SHP77 (cell line): ENCODE measurements at places on chromosomes 6 and 20.

DNA sequence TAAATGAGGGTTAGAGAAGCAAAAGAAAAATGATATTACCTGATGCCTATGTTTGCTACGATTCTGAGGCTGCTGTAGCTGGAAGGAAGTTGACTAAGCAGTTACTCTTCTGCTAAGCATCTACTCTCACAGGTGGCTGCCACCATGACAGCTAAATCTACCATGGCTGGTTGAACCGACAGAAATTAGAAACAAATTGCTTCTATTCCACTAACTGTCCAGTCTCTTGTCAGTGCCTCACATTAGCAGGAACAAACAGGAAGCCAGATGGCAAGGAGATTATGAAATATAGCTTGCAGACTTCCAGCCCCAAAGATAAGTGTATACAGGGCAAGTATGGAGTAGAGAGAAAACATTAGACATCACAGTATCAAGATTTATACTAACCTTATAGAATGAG, 59.4 kb upstream of the TMEM200A start:
- no peak for DNase-seq

GRCh38 chr20:58649288-58650180, 1.5 kb upstream of the STX16 start:
- no peak for DNase-seq

DNA sequence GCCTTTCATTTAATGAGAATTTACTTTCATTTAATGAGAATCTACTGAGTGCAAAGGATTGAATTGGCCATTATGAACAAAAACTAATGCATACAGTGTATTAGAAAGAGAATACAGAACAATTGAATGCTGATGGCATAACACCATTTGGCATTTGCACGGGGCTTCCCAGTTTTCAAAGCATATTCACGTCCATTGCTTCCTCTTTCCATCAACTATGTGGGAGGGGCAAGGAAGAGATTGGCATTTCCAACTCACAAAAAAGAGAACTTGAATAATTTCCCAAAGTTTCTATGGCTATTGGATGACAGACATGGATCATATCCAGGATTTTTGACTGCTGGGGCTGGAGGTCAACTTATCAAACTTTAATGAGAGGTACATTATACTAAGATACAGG, 23.2 kb upstream of the ARG1 start:
- DNase-seq = no peak

GRCh38 chr6:106469882-106470281, 109.4 kb downstream of the CRYBG1 start:
- DNase-seq = no peak

DNA sequence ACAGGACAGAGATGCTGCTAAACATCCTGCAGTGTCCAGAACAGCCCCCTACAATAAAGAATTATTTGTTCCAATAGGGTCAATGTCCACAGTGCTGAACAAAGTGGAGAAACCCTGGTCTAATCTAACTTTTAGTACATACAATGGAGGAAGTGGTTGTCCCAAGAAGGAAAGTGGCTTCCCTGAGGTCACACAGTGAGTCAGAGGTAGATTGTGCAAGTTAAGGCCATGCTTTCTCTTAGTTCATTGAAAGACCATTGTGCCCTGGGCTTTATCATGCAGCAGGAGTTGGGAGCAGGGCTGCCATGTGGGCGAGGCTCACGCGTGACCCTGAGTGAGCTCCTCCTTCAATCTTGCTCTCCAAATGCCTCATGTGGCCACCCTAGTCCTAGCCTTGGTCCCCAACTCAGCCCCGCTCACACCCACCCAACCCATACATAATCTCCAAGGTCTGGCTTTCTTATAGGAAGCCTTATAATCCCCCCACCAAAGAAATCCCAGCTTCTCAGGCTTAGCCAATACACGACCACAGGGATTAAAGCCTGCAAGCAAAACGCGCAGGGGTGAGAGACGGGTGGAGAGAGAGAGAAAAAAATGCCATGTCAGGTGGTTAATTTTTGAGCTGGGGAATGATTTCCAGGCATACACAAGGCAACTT, 19.9 kb downstream of the SLC13A3 start:
- no peak for DNase-seq

DNA sequence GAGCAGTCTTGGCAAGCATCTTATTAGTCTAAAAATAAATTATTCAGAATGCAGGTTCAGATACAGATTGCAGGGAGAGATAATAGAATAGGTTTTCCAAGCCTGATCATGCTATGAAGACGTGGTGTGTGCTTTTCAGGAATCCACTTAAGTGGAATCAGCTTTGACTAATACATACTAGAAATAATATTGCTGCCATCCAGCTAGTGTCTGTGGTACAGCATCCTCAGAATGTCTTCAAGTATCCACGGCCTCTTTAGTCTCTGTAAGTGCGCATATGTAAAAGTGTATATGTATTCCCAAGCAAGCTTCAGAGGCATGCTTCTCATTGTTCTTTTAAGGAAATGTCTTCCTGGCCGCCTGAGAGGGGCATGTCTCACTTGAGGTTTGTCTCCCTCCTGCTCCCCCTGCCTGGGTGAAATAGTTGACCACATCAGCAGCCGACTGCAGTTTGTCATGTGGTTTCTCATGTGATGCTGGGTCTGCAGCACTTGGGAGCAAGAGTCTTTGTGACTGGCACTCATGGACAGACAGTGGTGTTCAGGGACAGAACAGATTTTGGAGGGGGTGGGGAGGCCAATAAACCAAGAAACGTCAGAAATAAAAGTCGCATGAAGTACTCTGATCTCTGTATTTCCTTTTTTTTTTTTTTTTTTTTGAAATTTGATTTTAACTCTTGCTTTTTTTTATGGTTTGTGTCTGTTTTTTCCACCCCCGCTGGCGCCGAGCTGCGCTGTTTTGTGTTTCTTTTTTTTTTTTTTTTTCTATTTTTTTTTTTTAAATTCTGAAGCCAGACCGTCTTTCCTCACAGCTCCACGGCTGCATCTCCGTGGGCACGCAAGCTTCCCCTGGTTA, 150.8 kb downstream of the PRL start:
- DNase-seq = peak; percentile 7

GRCh38 chr6:146795479-146796133, 196.8 kb downstream of the ADGB start:
- DNase-seq = no peak

GRCh38 chr6:138722425-138723371, 50.9 kb upstream of the CCDC28A start:
- no peak for DNase-seq

GRCh38 chr6:19452495-19452894, 384.7 kb upstream of the ID4 start:
- no peak for DNase-seq

DNA sequence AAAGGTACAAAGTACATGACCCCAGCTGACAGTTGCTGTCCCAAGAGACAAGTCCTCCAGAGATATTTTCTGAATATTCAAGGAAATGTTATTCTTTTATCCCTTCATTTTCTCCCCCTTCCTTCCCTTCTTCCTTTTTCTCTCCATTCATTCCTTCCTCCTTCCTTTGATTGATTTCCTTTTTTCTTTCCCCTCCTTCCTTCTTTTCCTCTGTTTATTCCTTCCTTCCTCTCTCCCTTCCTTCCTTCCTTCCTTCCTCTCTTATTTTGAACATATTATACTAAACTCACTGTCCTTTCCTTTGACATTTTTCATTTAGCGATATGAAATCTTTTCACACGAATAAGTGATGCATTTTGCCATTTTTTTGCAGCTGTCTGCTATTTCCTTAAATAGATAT, 73.2 kb upstream of the HDDC2 start:
- DNase-seq = no peak

DNA sequence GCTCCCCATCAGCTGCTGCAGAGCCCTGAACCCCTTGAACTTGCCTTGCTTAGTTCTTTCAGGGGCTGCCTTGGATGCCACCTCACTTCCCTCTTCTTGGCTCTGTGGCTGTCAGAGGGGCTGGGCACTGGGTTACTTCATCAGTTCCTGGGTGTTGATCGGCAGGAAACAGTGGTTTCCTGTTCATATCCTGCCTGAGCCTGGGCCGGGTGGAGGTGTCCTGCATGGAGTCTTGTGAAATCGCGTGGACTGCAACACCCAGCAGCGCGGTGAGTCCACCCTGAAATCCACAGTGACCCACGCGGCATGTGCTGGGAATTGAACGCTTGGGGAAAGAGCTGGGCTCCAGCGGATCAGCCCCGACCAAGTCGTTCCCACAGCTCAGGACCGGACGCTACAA, 97.5 kb downstream of the CDH26 start:
- DNase-seq = no peak

- no peak for DNase-seq
These were observed 67.2 kb downstream of the FOXO3 start for GRCh38 chr6:108627692-108628550.

DNA sequence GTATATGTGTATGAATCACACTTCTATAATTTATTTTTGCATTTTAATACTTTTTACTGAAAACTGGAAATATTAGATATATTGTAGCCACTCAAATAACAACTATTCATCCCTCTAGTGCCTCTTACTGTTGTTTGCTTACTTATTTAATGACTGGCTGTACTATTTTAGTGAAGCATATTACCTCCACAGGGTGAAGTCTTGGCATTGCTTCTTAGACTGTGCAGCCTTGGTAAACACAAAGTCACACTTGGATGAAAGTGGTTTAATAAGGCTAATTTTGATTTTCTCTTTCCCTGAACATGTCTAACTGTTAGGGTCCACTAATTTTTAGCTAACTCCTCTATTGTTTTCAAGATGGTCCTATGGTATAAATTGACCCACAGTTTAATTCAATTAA, 1043.2 kb upstream of the ADGRB3 start:
- no peak for DNase-seq

DNA sequence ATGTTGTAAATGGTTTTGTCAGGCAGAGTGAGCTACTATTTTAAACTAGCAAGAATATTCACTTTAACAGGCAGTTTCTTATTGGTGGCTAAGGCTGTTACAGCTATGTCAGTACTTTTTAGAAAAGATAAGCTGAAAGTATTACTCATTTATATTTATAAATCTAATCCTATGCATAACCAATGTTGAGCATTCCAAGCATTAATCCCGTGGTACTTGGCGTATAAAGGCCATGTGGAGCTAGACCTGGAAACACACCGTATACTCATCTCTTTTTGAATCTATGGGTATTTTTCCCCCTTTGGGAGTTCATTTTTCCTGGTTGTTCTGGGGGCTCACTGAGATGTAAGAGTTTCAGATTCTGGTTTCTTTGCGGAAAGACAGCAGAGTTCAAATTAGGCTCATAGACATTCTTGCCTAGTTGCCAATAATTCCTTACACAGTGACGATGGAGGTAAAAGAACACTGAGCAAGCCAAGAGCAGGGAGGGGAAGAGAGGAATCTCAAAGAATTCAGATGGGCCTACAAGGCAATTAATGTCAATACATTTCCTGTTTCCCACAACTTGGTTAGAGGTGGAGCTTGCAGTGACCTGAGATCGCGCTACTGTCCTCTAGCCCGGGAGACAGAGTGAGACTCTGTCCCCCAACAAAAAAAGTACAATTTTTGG, 211.5 kb downstream of the SOX4 start:
- no peak for DNase-seq

- DNase-seq = peak; percentile 52
These were observed 23.6 kb upstream of the WFDC2 start for GRCh38 chr20:45445805-45446562.

GRCh38 chr20:3854462-3854871, 7.8 kb downstream of the MAVS start:
- DNase-seq = no peak

GRCh38 chr6:112296694-112297093, 42.3 kb upstream of the LAMA4 start:
- DNase-seq = no peak

- no peak for DNase-seq
These were observed 457.2 kb downstream of the KIF16B start for GRCh38 chr20:16115911-16116552.
